Aorta (tissue), 5 donors: ENCODE measurements at places on chromosomes 2 and 18. TPM values are rescaled to one million over a fixed set of nuclear protein-coding genes. Genes with fewer than 3 reads are reported as not detected.

- no peak for DNase-seq
Observed at GRCh38 chr2:235508371-235509160, 14.7 kb downstream of the AGAP1 start.

- no peak for DNase-seq
Observed at GRCh38 chr2:100054426-100054825, 88.0 kb downstream of the AFF3 start.

DNA sequence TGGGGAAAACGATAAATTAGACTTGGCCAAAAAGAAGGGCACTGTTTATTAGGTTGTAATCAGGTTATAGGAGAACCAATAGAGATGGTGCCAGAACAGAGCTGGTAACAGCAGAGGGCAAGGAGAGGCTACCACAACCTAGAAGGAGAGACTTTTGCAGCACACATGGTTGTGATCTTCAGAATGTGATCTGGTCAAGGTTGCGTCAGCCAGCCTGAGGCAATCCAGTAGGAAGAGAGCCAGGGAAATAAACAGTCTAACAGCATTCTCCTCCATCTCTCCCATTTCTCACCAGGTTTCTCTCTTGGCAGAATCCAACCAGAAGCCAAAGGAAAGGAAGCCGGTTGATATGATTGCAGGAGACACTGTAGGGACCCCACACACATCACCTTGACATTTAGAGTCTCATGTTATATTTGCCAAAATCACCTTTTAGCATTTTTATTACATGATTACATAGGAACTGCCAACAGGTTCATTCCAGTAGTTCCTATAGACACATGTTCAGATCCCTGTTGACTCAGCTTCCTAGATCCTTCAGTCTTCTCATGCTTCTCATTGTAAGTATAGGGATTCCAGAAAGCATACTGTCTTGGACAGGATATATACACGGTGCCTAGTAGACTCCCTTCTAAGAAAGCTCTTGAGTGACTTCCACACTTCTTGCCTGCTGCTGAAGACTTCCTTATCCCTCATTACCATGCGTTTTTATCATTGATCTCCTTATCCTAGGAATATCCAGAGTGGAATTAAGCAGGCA, 17.6 kb upstream of the SPATS2L start:
- no peak for DNase-seq

GRCh38 chr2:177229442-177230242, 17.0 kb downstream of the HNRNPA3 start:
- no peak for DNase-seq

DNA sequence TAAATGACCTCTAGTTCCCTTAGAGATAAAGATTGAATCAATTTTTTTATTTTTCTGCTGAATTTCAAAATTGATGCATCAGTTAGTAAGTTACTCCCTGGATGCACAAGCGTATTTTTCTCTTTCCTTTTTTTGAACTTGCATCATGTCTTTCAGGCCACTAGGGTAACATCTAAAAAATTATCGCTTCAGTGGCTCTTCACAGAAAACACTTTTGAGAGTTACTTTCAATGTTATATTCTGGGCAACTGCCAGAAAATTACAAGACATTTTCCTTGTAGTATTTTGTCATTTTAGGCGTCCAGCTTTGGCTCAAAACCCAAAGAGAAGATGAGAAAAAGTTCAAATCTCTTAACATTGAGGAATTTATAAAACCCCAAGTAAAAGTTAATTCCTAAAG, 59.8 kb downstream of the DSEL start:
- DNase-seq: no peak

- no peak for DNase-seq
Observed at GRCh38 chr2:53445383-53446070, 322.1 kb upstream of the CHAC2 start.

DNA sequence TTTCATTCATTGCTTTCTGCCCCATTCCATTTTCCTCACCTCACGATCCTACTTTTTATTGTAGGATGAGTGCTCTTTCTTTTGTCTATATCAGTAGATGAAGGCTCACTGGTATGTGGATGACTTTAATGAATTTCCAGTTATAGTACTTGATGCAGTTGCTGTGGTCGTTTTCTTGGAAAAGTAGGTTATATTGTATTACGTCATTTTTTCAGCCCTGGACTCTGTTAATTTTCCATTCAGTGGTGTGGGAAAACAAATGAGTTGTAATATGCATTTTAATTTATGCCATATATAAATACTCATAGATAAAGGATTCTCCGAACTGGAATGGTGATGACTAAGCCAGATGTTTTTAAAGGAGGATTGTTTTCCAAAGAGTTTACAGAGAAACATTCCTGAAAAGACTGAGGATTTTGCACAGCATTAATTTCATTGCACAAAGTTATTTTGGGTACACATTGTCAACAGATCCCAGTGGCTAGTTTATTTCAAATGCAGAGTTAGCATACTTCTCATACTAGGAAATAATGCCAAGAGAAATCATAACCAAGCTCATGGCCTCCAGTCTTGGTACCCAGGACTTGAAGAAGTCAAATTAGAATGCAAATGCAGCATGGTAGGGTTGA, 189.7 kb downstream of the PAX3 start:
- no peak for DNase-seq

MBD5 gene
- total RNA-seq: 63.2 TPM

ANKRD30BL gene
- total RNA-seq: not detected

C2orf80 gene
- total RNA-seq: not detected
